Fibroblast of skin of right quadriceps (primary cell): ENCODE measurements at places on chromosomes 1 and 21.

DNA sequence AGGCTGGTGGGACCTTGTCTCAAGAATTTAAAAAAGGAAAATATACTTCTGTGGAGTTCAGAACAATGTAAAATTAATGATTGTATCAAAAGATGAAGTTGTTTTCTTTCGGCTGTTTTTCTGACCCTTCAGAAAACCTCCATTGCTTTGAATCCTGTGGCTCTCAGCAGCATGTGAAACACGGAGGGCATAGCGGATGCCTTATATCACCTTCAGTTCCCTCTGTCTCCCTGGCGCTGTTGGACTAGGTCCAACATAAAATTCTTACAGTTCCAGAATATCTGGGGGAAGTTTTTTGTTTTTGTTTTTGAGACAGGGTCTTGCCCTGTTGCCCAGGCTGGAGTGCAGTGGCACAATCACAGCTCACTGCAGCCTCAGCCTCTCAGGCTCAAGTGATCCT lies 7.4 kb downstream of the ZBTB8A start:
- DNase-seq = no peak

DNA sequence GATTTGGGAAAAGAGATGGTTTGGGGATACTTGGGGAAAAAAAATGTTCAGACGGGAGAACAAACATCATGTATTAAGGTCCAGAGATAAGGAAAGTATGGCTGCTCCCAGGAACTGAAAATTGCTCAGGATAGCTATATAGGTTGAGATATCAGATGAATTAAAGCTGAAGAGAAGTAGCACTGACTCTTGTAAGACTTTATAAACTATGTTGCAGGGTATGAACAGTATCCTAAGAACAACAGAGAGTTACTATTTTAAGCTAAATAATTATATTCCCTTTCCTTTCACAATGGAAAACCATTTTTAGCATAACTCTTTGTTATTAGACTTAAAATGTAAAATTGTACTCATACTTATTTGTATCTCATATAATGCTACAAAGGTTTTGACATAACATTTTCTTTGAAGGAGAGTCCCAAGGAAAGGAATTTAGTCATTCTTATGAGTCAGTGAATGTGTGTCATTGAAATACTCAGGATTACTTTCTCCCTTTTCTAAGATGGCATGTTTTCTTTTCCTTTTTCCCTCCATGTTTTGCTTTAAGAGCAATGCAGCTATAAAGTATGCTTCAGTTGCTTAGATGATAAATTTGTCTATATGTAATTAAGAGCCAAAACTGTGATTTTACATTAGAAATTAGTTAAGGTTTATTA lies 139.4 kb upstream of the KIAA1614 start:
- DNase-seq = peak; percentile 58

GRCh38 chr21:20570824-20571232 lies 427.4 kb upstream of the NCAM2 start:
- DNase-seq = no peak

GRCh38 chr21:42089093-42089631 lies 18.0 kb downstream of the UMODL1 start:
- DNase-seq = peak; percentile 14

GRCh38 chr21:19529031-19529430 lies 1125.4 kb upstream of the TMPRSS15 start:
- DNase-seq = no peak

GRCh38 chr1:51303751-51304251 lies 26.6 kb downstream of the TTC39A start:
- peak; percentile 15 for DNase-seq

GRCh38 chr1:56153276-56153675 lies 426.1 kb downstream of the PLPP3 start:
- DNase-seq = no peak

DNA sequence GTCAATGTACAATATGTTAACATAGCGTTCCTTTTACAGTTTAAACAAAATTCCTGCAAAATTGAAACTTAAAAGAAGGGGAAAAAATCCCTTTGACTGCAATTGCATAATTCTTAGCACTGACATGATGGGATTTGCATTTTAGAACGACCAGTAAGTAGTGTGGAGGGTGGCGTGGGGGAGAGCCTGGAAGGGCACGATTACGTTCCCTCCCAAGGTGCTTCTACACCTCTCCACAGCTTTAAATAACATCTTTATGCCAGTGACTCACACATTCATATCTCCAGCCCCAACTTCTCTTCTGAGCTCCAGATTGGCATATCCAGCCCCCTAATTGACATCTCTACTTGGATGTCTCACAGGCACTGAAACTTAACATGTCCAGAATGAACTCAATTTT lies 64.3 kb downstream of the OLFML3 start:
- no peak for DNase-seq

DNA sequence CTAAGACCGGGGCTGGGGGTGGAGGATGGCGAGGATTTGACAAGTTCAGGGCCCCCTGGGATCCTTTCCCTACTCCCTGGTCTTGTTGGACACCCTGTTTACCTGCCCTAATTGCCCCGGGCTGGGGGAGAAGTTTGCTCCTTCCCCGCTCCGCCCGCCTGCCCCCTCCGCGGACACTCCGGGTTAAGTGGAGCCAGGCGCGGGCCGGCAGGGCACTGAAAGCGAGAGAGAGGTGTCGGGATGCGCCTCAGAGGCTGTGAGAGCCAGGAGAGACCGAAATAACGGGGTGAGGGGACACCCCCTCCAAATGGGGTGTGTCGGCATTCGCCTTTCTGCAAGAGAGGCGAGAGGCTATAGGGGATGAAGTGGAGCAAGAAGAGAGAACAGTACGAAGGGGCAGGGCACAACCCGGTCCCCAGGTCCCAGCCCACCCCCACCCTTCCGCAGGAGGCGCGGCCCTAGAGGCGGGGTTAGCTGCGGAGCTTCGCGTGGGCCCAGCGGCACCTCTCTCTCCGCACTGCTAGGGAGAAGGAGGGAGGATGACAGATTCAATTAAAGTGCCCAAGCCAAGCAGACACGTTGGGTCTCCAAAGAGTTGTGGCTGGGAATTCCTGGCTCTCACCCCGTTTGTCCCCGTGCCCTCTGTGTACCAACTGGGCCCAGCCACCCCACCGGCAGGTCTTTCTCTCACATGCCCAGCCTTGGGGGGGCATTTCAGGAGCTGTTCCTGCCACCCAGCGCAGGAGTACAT lies 3.8 kb downstream of the EFNA3 start:
- DNase-seq = no peak

- no peak for DNase-seq
These were observed 2.3 kb downstream of the COL9A2 start for GRCh38 chr1:40314721-40315238.

GRCh38 chr1:172917972-172918371 lies 132.8 kb downstream of the TNFSF18 start:
- DNase-seq = peak; percentile 97

DNA sequence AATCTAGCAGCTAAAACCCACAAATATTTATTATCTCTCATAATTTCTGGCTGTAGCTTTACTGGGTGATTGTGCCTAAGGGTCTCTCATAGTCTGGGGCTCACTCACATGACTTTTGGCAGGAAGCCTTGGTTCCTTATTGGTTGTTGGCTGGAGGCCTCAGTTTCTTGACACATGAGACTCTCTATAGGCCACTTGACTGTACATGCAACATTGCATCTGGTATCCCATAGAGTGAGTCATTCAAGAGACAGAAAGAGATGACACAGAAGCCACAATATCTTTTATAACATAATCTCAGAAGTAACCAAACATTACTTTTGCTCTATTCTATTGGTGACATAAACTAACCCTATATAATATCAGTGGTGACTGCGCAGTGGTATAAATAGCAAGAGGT lies 128.5 kb upstream of the HNRNPU start:
- peak; percentile 77 for DNase-seq

GRCh38 chr1:115229016-115229415 lies 109.0 kb downstream of the NGF start:
- no peak for DNase-seq

GRCh38 chr1:50977575-50978143 lies 7.6 kb downstream of the CDKN2C start:
- DNase-seq = peak; percentile 22

- DNase-seq = peak; percentile 54
These were observed 258.3 kb downstream of the SRGAP2C start for GRCh38 chr1:121443001-121443540.

GRCh38 chr1:229221106-229222019 lies 49.5 kb upstream of the RAB4A start:
- DNase-seq = peak; percentile 31

DNA sequence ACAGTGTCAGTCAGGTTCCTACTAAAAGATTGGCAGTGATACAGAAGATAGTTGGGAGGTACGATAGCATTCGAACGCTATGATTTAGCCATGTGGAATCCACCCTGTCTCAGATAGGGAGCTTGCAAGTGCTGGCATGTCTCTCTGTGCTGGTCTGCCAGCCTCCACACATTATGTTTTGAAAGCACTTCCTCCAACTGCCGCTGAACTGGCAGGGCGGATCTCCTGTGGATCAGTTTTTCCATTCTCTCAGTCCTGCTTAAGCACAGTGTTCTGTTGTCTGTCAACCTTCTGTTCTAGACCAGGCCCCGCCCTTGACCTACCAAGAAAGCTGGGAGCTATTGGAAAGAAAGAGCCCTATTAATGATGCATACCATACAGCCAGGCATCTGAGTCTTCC lies 65.5 kb upstream of the PALMD start:
- no peak for DNase-seq

DNA sequence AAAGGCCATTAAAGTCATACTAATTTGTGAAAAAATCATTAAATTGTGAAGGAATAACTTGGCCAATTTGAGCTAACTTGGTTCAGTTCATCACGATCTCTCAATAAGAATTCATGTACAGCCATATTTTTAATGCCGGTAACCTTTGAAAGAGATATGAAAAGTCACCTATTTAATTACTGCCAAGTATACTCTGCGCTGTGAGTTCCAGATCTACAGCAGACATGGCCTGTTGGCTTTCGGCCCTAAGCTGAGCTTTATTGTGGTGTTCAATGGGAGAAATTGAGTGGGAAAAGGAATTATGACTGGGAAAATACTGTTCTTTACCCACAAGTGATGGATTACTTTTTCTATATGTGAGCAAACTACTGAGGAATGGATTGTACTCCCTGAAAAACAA lies 159.9 kb upstream of the L1TD1 start:
- DNase-seq = no peak

DNA sequence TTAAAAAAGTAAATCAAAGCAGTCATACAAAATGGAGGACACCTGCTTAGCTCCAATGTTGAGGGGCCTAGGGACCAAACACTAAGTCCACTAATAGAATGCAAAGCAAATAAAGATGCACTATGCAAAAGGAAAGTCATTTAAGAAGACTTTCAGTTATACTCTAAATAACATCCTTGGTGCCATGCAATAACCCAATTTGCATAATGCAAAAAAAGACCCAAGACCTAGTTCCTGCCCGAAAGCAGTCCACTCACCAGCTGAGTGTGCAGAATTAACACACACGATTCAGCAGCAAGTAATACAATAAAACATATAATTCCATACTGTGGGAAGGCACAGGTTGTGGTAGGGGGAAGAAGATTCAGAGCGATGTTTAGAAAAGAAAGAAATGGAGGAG lies 101.8 kb downstream of the TGFBR3 start:
- no peak for DNase-seq

DNA sequence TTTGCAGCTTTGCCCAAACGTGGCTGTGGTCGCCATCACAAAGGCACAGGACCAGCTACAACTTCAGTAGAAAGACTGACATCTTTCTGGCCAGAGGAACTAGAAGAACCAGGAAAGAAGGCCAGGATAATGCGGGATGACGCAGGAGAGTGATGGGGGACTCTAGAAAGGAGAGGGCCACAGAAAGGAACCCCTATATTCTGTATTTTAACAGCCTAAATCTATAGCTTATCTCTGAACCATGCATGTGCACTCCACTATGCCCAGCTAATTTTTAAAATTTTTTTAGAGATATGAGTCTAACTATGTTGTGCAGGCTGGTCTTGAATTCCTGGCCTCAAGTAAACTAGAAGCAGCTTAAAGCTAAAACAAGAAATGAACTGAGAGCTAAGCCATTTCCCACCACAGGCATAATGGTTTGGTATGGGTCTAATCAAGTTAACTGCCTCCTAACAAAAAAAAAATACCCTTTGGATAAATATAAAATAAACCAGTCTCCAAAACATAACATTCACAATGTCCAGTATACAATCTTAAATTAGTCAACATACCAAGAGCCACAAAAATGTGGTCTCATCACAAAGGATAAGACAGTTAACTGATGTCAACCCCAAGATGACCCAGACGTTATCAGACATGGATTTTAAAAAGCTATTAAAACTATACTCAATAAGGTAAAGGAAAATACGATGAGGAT lies 18.0 kb downstream of the LTN1 start:
- no peak for DNase-seq

GRCh38 chr1:179816196-179816960 lies 61.2 kb downstream of the TOR1AIP2 start:
- DNase-seq = peak; percentile 22

- no peak for DNase-seq
These were observed 509.8 kb downstream of the AMY1C start for GRCh38 chr1:104259481-104259880.

DNA sequence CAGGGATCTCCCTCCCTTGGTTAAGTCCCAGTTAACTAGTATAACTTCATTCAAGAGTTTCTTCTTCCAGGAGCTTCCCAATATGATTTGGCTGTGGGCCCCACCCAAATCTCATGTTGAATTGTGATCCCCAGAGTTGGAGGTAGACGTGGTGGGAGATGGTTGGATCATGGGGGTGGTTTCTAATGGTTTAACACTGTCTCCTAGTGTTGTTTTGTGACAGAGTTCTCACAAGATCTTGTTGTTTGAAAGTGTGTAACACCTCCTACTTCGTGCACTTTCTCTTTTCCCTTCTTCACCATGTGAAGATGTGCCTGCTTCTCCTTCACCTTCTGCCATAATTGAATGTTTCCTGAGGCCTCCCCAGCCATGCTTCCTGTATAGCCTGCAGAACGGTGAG lies 251.8 kb upstream of the FGGY start:
- no peak for DNase-seq

DNA sequence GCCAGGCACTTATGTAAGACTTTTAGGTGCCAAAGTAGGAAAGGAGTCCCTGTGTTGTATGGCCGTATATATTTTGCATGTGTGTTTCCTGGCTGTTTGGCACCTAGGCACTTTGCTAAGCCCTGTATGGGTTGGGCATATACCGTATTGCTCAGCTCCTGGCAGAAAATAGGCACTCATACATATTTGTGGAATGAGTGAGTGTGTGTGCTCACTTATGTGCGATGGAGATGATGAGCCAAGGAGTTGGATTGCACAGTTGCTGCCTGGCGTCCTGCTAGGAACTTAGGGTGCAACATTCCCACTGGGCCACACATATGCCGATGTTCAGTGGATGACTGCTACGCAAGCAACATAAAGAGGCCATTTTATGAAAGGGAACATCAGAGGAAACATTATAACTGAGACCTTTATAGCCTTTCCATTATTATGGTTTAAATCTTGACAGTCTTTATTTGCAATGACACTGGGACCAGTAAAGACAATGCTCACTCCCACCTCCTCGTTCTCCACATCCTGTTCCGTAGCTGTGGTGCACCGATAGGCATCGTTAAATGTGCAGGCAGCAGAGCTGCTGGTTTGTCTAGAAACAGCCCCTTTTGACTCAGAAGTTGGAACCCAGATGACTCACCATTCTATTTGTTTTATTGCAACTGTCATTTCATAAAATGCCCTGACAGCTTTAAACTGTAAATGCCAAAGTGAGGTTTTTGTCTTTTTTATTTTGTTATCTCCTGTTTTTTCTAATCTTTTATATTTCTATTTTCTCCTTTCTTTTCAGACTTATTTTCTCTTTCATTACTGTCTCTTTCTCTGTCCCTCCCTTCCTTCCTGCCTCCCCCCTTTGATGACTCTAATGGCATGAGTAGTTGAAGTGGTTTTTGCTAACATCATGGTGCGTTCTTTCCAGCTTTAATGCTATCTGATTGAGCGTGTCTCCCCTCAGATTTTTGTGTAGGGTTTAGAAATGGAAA lies 36.1 kb downstream of the PEX14 start:
- DNase-seq = peak; percentile 89
